ENCODE measurements at places on chromosomes 12 and 14.

- no peak for DNase-seq
Observed at GRCh38 chr12:58671196-58671595, 249.1 kb downstream of the LRIG3 start.

- DNase-seq = no peak
Observed at GRCh38 chr14:68547305-68548193, 245.3 kb downstream of the ZFP36L1 start.

DNA sequence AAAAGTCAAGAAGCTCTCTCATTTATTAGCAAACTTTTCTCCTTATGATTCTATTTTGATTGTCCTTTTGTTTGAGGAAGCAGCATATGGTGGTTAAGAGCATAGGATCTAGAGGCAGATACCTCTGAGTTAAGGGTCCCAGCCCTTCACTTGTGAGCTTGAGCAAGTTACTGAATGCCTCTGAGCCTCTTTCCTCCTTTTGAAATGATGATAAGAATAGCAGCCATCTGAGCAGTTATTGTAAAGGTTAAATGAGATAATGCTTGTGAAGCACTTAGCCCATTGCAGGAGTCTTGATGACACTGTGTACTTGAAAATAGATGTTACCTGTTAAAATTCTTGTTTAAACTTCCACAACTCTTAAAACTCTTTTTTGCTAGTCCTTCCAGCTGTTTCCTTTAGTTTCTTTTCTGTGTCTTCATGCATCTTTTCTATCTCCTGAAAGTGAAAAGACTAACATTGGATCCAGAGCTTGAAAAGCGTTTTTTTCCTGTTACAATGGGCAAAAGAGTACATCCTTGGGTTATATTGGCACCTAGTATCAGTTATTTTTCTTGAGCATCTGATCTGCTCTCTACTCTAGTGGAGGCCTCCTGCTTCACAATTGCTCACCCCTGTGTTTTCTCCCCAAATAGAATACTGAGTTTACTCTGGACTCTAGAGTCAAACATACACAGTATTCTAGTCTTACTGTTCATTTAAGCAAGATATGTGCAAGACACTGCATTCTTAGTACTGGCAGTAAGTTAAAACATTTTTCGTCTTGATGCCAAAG is 3.1 kb downstream of the HIF1A start:
- DNase-seq = no peak

- no peak for DNase-seq
Observed at GRCh38 chr12:58889557-58889956, 30.7 kb downstream of the LRIG3 start.

DNA sequence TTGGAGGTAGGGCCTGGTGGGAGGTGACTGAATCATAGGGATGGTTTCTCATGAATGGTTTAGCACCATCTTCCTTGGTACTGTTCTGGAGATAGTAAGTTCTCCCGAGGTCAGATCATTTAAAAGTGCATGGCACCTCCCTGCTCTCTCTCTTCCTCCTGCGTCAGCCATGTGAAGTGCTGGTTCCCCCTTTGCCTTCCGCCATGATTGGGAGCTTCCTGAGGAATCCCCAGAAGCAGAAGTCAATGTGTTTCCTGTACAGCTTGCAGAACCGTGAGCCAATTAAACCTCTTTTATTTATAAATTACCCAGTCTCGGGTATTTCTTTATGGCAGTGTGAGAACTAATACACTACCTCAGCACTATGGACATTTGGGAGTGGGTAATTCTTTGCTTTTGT is 4.8 kb upstream of the LGMN start:
- no peak for DNase-seq

- DNase-seq = no peak
Observed at GRCh38 chr12:94262228-94263010, 114.0 kb downstream of the PLXNC1 start.

DNA sequence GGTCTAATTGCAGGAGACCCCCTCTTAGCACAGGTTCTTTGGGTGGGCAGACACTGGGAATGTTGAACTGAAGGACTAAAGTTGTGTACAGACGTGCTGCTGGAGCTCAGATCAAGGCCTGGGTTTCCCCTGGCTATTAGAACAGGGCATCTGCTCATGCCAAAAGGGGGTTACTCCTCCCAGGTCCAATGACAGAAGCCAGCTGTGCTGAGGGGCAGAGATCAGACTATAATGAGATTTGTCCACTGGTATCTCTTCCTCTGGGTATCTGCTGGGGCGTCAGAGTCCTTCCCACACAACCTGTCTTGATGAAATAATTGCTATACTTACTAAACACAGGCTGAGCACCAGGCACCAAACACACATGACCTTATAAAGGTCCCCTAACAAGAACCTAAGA is 42.6 kb downstream of the LTBP2 start:
- DNase-seq = no peak

- DNase-seq = no peak
Observed at GRCh38 chr14:73755434-73756014, 41.3 kb upstream of the PNMA1 start.

GRCh38 chr14:65302571-65303189 is 109.8 kb upstream of the FUT8 start:
- no peak for DNase-seq

Measured in NCI-H1930 (cell line).